Activated T-helper 2 cell treated with anti-CD3 and anti-CD28 coated beads, Interferon-gamma antibody, Interleukin-2, Interleukin-4, amounts not matched to agents 10 μg/mL and 5 μg/mL and 100 μg/mL, durations not matched to agents 14 hours and 24 hours and 36 hours (primary cell): ENCODE measurements at places on chromosomes 1 and 21. TPM values are rescaled to one million over a fixed set of nuclear protein-coding genes. Genes with fewer than 3 reads are reported as not detected.

CELA2B gene
- not detected in 2 replicates for total RNA-seq

CRYZL1 gene
- 30.4 and 36.5 TPM in 2 replicates for total RNA-seq

THAP3 gene
- total RNA-seq = 23.2 and 24.1 TPM in 2 replicates

ARPC5 gene
- total RNA-seq = 160 and 169 TPM in 2 replicates

CSF3R gene
- total RNA-seq = 0.11 and 0.62 TPM in 2 replicates

AHDC1 gene
- 28.5 and 29.3 TPM in 2 replicates for total RNA-seq

TSPAN2 gene
- total RNA-seq = 0.27 and 0.76 TPM in 2 replicates

SCAMP3 gene
- 113 and 123 TPM in 2 replicates for total RNA-seq

PRAMEF11 gene
- total RNA-seq = not detected in 2 replicates

THBS3 gene
- 10.4 and 13.1 TPM in 2 replicates for total RNA-seq

CENPF gene
- total RNA-seq = 77.1 and 85.9 TPM in 2 replicates

SLC9C2 gene
- not detected in 2 replicates for total RNA-seq

NCF2 gene
- 2.2 and 2.6 TPM in 2 replicates for total RNA-seq

RAP1GAP gene
- total RNA-seq = 0.46 TPM in 2 replicates

AIRE gene
- not detected in 2 replicates for total RNA-seq

CFHR4 gene
- not detected in 2 replicates for total RNA-seq

TDRD5 gene
- total RNA-seq = not detected in 2 replicates

CD1E gene
- total RNA-seq = not detected in 2 replicates

DISP3 gene
- 0.23 and 0.46 TPM in 2 replicates for total RNA-seq

DCLRE1B gene
- 18.8 and 20.8 TPM in 2 replicates for total RNA-seq

DNA sequence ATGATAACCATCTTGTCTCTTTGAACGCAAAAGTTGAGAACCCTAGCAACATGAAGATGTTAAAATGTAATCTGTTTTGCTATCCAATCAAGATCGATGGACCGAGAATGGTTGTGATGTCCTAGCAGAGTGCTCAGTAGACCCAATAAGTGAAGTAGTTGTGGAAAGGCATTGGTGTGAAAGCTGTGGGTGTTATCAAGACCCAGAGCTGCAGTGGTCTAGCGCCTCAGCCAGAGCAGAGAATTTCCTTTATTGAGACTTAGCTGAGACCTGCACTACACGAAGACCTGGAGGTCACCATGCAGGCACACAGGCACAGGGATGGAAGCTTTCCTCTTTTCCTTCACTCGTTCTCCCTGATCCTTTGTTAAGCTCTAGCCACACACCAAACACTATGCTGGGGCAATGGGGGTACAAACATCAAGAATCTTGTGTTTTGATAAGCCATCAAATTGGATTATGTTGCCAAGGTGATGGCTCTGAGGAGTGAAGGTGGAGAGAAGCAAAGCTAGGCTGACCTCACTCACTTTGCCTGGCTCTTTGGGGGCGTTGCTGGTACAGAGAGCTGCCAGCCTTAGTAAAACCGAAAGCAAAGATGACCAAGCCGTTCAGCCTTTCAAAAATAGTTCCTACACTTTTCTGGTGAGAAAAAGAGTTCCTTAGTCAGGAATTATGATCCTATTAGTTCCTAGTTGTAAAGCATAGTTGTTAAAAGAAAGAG lies 24.1 kb downstream of the METTL13 start:
- DNase-seq = no peak

GRCh38 chr1:154749078-154749760 lies 120.9 kb downstream of the KCNN3 start:
- DNase-seq = no peak

GRCh38 chr1:164645921-164646320 lies 86.9 kb downstream of the PBX1 start:
- no peak for DNase-seq

DNA sequence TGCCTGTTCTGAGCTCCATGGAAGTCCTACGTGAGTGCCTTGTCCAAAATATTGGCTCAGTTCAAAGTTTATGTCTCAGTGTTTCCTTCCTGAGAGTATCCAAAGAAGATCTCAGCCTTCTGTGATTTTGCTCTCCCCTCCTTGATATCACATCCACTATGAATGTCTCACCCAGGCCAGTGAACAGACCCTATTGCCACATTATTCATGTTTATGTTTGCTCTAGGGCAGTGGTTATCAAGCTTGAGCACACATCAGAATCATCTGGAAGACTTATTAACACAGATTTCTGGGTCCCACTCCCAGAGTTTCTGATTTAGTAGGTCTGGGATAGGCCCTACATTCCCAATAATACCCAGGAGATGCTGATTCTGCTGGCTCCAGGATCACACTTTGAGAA lies 145.0 kb upstream of the FGGY start:
- no peak for DNase-seq

GRCh38 chr1:2983319-2983705 lies 38.0 kb upstream of the ACTRT2 start:
- DNase-seq = no peak

- DNase-seq = no peak
Measured at GRCh38 chr1:214552174-214552608, 789 bp upstream of the PTPN14 start.

DNA sequence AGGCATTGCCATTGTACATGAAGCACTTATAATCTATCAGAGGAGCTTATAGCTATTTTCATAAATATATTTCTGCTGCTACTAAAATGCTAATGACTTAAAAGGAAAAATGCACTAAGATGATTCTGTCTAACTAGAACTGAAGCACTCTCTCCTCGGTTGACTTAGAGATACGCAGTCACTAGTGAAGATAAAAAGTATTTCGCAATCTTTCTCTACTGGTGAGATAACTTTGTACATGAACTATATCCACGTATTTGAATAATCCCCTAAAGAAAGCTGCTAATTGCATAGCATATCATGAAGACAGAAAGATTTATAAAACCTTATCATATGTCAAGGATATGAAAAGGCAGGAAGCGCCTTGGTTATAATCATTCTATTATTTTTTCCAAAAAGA lies 658.1 kb upstream of the PRMT6 start:
- DNase-seq = no peak

GRCh38 chr21:44854391-44854663 lies 19.2 kb downstream of the PTTG1IP start:
- DNase-seq = no peak

DNA sequence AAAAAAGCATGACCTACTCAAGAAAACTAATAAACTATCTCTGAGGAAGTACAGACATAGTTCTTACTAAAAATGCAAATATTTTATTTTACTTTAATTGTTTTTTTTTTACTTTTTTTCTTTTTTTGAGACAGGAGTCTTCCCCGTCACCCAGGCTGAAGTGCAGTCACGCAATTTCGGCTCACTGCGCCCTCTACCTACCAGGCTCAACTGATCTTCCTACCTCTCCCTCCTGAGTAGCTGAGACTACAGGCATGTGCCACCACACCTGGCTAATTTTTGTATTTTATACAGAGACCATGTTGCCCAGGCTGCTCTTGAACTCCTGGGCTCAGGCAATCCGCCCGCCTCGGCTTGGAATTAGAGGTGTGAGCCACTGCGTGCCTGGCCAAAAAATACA lies 1263.1 kb downstream of the KCNT2 start:
- no peak for DNase-seq

DNA sequence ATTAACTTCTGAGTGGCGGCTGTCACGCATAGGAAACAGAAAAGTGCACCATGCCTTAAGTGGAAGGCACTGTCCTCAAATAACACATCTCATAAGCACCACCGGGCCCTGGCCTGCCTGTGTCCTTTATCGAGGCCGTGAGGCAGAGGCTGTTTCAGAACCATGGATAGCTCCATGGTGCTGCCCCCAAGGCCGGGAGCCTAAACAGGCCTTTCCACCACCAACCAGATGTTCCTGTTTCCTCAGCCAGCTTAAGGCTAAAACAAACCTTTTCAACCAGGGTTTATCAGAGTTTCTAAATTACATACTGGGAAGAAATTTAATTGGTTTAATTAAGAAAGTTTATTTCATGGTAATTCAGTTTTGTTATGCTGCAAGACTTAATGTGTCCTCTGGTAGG lies 114.4 kb downstream of the DMRTA2 start:
- no peak for DNase-seq

- no peak for DNase-seq
Measured at GRCh38 chr1:20184481-20184900, 1.4 kb upstream of the UBXN10 start.

DNA sequence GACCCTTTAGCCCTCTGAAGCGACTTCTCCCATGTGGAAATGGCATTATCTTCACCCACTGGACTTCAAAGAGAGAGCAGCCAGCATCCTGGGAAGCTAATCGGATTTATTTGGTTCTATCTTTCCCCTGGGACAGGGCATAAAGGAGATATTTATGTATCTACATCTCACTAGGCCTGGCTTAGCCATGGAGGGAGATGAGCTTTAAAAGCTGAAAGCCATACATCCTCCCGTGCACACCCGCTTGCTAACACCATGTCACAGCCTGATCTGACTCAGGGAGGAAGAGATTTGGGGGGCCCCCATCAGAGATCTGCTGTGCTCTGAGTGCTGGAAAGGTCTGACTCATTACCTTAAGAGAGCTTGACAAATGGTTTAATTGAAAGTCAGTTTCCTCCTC lies 155.9 kb downstream of the PLXNA2 start:
- no peak for DNase-seq

DNA sequence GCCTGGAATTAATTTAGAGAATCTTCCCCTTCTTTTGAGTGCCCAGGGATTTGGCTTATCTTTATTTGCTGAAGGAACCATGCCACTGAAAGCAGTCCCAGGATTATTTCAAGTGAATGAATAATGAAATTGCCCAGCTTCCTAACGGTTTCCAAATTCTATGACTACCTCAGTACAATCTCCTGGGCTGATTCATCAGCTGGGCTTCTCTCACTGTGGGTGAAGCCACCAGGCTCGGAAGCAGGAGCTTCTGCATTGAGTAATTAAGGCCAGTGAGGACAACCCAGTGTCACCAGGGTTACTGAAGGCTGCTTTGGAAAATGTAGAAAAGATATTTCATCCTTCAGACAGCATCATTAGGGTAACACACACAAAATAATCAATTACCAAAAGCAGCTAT lies 169.8 kb downstream of the DAB1 start:
- no peak for DNase-seq

DNA sequence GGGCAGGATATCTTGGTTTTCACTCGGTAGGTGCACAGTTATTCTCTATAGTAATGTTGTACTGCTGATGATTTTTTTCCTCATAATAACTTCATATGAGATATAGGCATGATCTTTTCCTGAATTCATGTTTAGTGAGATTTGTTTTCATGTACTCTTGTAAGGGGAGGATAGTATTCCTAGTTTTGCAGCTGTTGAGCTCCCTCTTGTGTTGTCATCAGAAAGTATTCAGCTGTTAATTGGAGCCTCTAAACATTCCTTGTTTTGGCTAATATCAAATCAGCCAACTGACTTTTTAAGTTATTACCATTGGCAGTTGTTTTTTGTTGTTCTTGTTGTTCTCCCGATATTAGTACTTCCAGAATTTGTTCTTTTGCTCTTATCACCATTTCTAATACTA lies 24.4 kb downstream of the OR10R2 start:
- DNase-seq = no peak

- no peak for DNase-seq
Measured at GRCh38 chr1:12585951-12586942, 31.8 kb downstream of the DHRS3 start.

GRCh38 chr1:177790566-177790965 lies 179.3 kb downstream of the SEC16B start:
- no peak for DNase-seq

- no peak for DNase-seq
Measured at GRCh38 chr1:180948641-180949615, 36.2 kb downstream of the KIAA1614 start.

GRCh38 chr1:8496473-8496872 lies 178.6 kb downstream of the SLC45A1 start:
- DNase-seq = no peak

GRCh38 chr21:28423521-28424190 lies 569.0 kb downstream of the LTN1 start:
- no peak for DNase-seq

- DNase-seq = no peak
Measured at GRCh38 chr1:7435276-7436055, 335.6 kb upstream of the VAMP3 start.

- no peak for DNase-seq
Measured at GRCh38 chr1:182910143-182910542, 42.8 kb downstream of the SHCBP1L start.

DNA sequence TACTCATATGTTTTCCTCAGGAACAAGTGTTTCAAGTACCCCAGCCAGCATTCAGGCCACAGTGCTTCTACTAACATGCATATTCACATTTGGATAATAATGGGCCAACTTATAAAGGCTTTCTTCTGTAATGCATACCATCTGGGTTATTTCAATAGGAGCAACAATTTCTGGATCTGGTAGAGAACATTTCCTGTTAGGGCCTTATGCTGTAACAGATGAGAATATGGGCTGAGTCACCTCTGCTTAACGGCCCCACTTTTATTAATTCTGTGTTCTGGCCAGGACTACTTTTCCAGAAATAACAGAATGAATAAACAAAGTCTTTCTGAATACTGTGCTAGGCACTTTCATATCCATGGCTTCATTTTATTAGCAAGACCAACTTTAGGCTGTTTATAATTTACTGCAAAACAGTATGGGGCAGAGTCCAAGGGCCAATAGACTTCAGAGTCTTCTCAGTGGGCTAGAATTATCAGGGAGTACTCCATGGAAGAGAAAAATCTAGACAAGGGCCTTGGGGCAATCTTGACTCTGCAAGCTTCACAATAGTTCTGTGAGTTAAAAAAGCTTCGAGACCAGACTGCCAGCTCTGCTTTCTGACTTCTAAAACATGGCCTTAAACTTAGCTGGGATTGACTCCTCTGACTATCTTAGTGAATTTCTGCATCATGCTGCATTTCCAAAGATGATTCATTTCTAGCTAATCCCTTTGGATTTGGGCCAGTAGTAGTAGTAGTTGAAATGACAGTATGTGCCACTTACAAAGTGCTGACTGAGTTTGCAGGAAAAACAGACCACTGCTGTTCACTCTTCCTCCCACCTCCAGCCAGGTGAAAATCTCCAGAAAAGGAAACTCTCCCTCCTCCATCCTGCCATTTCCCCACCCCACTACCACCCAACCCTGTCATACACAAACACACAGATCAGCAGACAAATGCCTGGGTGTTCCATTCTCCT lies 8.2 kb upstream of the SSX2IP start:
- no peak for DNase-seq

- DNase-seq = no peak
Measured at GRCh38 chr1:161127649-161128048, 4.8 kb downstream of the DEDD start.

- DNase-seq = no peak
Measured at GRCh38 chr1:217004776-217005436, 281.7 kb upstream of the ESRRG start.

DNA sequence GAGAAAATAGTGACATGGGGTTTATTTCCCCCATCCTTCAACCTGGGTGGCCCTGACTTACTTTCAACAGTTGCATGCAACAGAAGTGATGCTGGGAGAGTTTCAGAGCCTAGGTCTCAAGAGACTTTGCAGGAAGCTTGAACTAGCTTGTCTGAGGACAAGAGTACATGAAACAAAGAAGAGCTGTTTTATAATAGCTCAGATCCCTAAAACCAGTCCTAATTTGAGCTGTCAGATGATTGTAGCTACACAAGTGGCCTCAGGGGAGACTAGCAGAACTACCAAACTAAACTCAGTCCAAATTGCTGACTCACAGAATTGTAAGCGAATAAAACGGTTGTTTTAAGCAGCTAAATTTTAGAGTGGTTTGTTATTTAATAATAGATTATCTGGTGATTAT lies 17.1 kb downstream of the RC3H1 start:
- DNase-seq = no peak

GRCh38 chr1:93620172-93620840 lies 61.3 kb downstream of the BCAR3 start:
- no peak for DNase-seq

GRCh38 chr1:66175581-66175980 lies 358.4 kb upstream of the SGIP1 start:
- DNase-seq = no peak

- peak; percentile 56 for DNase-seq
Measured at GRCh38 chr1:44594871-44595735, 79.2 kb downstream of the TMEM53 start.

- DNase-seq = no peak
Measured at GRCh38 chr1:29743264-29743663, 506.9 kb downstream of the PTPRU start.
